ENCODE measurements at places on chromosomes 6 and 20.

GRCh38 chr20:49701241-49701790 is 12.4 kb downstream of the B4GALT5 start:
- DNase-seq: no peak

DNA sequence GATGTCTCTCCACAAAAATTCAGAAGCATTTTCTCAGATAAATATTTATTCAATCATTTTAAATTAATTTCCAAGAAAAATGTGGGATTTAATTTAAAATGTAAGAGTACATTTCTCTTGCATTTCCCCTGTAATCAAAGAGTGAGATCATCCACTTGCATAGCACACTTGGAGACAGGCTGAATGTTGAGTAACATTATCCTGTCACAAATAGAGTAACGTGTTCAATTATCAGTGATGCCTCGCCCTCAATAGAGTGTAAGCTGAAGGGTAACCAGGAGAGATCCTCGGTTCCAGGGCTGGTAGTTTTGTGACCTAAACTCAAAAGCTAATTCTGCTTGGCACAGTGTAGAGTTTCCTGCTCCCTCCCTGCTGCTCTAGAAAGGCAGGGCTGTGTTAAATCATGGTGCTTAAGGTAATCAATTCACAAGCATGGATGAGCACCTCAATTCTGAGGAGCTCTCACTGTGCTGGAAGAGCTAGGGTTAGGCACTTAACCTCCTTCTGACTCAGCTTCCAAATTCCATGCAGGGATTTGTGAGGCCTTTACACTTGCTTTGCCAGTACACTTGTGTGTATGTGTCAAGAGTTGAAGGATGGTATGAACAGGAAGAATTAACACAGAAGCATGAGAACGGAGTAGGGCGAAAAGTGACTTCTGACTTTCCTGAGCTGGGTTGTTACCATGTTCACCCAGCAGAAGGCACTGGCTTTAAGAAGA is 56.6 kb downstream of the MMUT start:
- DNase-seq: no peak

DNA sequence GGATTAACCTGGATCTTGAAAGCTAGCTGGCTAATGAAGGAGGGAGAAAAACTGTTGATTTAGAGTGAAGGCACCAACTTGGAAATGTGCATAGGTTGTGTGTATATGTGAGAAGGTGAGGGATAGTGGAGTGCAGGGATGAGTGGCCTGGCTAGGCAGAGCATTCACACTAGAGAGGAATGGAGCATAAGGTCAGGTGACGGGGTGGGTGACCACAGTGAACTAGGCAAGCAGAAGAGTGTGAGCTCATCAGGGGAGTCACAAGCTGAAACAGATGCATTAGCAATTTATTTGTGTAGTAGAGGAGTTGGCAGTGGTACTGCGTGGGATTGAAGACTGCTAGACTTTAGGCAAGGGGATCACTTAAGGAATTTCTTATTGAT is 10.5 kb downstream of the ANKRD66 start:
- no peak for DNase-seq

DNA sequence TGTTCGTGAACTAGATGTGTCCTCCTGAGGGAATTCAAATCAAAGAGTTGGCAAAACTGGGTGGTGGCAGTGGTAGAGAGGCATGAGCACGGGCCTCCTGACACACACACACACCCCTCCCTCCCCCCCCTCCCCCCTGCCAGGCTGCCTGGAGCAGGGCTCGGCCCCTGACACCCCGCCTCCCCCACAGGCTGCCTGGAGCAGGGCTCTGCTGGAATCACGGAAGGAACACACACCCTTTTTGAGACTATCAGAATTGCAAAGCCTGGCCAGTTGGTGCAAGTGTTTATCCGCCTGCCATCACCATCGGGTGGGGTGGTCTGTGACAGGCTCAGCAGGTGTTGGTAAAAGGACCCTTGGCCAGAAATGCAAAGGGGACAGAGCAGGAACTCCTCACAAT is 59.0 kb downstream of the FAM120B start:
- DNase-seq: no peak

DNA sequence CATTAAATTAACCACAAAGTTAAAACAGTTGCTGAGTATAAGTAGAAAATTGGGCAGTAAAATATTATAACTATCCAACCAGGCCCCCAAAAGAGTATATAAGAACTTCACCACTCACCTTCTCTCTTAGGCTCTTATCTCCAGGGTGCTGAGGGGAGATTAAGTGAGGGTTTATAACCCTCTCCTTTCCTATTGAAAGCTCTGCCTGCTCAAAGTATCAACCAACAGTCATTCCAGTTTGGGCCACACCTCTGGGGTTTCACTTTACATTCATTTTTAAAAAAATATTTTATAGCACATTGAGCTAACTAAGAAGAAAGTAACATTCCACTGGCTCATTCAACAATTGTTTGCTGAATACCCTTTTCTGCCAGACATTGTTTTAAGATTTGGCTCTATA is 22.1 kb downstream of the GSTA4 start:
- no peak for DNase-seq

- no peak for DNase-seq
These were observed 125.9 kb upstream of the MLN start for GRCh38 chr6:33929575-33930288.

DNA sequence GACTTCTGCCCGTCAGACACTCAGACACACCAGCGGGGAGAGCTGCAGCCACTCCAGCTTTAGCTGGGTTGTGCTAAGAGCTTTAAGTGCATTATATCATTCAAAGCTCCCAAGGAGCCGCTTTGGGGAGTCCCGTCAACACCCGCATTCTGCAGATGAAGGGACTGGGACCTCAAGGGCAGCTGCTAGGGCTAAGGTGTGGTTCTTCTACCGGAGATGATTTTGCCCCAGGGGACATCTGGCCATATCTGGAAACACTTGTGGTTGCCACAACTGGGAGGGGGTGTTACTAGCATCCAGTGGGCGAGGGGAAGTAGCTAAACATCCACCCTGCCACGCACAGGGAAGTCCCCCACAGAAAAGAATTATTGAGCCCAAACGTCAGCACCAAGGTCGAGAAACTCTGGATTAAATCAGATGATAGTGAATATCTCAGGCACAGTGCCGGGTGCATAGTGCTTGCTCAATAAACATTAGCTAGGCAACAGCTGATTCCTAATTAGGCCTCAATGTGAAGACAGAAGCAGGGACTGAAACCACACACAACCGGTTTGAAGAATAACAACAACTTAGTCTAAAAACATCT is 29.6 kb downstream of the PMEPA1 start:
- no peak for DNase-seq

DNA sequence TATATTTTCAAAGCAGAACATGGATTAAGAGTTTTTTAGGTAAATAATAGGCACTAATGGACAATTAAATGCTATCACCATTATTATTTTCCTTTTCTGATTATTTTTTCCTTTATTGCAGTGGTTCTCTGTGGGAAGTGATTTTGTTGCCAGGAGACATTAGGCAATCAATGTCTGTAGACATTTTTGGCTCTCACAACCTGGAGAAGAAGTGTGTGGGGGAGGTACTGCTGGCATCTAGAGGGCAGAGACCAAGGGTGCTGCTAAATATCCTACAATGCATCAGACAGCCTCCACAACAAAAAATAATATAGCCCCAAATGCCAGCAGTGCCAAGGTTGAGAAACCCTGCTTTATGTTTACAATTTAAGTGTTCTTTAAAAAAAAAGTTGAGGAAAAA is 8.3 kb downstream of the IFNGR1 start:
- no peak for DNase-seq

- DNase-seq: no peak
These were observed 39.0 kb upstream of the BEND3 start for GRCh38 chr6:107154131-107154800.

- DNase-seq: no peak
These were observed 401.2 kb downstream of the THBS2 start for GRCh38 chr6:168852376-168852884.

- no peak for DNase-seq
These were observed 45.0 kb downstream of the TIAM2 start for GRCh38 chr6:155040154-155040553.

DNA sequence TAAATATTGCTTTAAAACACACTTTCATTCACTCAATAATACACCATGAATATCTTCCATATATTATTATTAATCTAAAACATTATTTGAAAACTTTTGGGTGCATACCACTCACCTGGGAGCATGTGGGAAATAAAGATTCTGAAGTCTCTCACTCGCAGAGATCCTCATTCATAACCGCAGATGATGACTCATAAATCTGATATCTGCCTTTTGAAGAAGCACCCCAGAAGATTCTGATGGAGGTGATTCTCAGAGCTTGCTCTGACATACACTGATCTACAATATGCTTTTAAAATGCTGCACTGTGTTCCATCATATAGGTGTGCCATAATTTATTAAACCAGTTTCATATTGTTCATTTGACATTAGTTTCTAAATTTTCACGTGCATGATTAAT is 135.0 kb upstream of the SGK1 start:
- no peak for DNase-seq

- no peak for DNase-seq
These were observed 57.6 kb upstream of the CCDC28A start for GRCh38 chr6:138716013-138716412.

GRCh38 chr6:134456226-134456625 is 138.3 kb upstream of the SGK1 start:
- DNase-seq: peak; percentile 49

- no peak for DNase-seq
These were observed 18.6 kb downstream of the FYN start for GRCh38 chr6:111854683-111855082.

DNA sequence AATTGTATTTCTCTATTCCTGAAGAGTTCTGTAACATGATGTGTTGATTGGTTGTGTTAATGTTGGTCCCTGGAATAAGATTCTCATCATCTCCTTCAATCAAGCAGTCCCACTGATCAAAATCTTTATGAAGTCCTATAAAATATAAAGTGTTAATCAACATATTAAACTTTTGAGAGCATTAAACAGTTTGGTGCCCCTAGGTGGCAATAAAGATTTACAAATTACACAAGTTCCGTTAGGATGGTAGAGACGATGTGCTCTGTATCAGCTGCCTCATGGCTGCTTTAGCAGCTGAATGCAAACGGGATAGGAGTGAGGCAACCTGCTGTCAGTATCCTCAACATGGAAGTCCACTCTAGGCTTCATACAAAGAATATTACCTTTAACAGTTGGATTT is 16.9 kb downstream of the TDRD6 start:
- no peak for DNase-seq

DNA sequence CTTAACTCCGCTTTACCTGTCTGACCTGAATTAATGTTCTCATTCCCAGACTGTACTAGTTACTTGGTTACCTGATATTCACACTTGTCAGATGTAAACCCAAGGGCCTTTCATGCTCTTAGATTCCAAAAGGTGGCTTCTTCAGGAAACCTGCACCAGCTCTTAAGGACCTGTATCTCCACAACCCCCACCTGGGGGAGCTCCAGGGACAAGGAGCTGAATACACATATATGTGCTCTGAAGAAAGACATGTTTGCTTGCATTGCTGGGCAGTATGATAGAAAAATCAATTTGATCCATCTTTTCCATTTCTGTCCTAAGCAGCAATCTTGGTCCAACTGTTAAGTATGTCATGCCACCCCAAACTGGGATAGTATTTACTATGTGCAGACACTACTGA is 64.8 kb upstream of the POU3F2 start:
- peak; percentile 6 for DNase-seq

GRCh38 chr20:46563170-46563859 is 12.9 kb upstream of the OCSTAMP start:
- no peak for DNase-seq

DNA sequence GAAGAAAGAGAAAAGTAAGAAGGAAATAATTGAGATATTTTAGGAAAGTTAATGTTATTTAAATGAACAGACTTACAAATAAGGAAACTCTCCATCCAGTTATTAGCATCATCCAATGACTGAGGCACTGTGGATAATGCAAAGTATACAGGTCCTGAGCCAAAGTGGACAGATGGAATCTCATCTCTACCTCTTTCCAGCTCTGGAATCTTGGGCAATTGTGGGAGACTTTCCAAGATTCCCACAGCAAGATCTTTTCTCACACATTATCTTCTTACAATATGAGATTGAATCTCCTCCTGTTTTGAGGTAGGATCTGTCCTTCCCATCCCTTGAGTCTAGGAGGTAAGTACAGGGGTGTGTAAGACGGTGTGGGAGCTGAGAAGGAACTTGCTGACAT is 28.9 kb downstream of the HTR1E start:
- DNase-seq: no peak

DNA sequence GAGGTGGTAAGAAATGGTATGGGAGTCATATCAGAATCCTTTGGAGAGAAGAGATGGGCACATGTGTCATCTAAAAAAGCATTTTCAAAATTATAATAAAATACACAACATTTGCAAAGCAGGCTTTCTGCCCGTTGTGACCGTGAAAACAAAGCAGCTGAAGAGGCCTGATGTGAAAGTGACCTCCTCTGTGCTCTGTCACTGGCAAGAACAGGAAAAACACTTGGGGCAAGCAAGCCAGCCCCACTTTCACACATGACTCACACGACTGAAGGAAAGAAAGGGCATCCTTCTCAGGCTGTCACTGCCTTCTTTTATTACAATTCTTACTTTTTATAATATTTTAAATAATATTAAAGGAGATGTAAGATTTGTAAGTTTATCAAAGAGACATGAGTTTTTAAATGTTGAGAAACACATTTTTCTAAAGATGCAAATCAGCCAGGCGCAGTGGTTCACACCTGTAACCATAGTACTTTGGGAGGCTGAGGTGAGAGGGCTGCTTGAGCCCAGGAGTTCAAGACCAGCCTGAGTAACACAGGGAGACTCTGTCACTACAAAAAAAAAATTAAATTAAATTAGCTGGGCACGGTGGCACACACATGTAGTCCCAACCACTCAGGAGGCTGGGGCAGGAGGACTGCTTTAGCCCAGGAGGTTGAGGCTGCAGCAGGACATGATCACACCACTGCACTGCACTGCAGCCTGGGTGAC is 143.7 kb downstream of the BTBD9 start:
- no peak for DNase-seq

DNA sequence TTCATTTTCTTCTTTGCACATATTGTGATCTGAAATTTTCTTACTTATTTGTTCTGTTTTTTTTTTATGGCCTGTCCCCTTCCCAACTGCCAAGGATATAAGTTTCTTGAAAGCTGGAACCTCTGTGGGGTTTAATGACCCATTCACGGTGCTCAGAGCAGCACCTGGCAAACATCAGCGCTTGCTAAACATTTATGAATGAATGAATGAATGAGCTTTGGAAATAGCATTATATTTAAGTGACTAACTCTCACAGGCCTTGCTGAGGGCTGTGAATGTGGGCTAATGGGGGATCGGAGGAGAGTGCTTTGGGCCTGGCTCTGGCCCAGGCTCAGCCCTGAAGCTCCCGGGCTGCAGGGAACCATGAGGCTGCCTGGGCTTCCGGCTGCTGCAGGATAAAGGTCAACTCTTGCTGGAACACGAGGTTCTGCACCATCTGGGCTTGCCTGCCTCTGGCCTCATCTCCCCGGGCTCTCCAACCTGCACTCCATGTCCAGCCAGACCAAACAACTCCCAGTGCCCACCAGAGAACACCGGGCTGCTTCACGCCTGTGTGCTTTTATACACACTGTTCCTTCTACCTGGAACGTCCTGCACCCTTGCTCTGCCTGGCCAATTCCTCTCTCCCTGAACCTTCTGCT is 14.6 kb upstream of the ARMC12 start:
- no peak for DNase-seq

GRCh38 chr6:9503111-9503761 is 911.6 kb downstream of the TFAP2A start:
- no peak for DNase-seq

Measured in CD4-positive, alpha-beta T cell treated with Interleukin-17A for 1 hour (primary cell).